Retina (tissue), 1 donor: ENCODE measurements at places on chromosomes 1 and 21.
A peak's percentile ranks its signal among the peaks of the same experiment; 100 is the strongest.

DNA sequence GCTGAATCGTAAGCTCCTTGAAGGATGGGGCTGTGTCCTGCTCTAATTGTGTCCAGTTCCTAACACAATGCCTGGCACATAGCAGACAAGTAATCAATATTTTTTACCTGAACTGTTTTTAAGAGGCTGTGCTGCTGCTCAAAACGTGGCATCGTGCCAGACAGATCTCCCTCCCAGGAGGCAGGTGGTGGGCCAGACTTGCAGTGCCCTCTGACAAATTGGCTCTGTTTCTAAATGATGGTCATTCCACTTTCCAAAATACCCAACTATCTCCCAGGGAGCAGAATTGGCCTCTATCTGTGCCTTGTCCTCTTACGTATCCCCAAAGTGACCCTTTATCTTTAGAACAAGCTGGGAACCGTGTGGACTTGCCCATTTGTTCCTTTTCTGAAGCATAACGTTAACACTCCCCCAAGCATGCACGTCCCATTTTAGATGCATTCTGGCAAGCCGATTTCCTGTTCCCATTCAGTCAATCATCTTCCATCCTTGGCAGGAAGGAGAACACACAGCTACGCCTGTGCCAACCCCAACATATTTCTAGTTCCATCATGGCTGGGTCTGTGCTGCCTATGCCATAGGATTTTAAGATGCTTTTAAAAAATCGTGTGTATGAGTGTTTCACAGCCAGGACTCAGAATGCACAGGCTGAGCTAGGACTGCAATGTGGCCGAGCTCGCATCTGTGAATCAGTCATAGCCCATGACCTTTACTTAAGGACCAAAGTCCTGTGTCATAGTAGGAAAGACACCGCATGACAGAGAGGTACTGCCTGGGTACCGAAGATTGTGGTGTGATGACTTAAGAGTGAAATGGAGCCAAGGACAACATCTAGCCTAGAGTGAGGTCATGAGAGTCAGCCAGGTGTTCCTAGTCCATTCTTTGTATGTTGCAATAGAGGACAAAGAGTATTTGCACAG, 408.6 kb downstream of the PRDM2 start:
- no peak for DNase-seq

DNA sequence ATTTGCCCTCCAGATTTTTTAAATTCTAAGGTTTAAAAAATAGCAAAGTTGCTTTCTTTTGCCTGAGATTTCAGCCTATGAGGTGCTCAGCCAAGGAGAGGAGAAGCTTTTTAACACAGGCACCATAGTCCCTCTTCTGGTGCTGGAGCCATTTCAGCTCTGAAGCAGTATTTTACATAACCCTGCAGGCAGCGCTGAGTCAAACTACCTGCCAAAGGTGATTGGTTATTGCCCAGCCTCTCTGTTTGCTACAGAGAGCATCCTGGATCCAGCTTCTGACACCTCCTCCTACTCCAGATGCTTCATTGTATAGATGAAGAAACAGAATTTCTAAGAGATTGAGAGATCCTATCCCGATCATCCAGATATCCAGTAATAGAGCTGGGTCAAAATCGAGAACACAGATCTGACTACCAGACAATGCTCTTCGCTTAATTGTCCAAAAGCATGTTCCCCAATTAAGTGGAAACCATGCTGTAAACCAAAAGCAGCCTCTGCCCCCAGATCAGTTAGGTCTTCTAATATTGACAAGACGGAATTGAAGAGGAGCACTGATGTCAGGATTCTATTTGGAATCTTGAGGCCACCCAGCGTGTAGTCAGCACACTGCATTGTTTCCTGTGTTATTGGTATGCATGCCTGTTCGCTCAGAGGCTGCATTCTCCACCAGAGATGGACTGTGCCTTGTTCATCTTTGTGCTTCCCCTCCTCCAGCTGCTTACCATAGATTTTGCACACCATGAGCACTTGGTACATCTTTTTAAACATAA, 22.1 kb downstream of the RGS8 start:
- peak; percentile 77 for DNase-seq

DNA sequence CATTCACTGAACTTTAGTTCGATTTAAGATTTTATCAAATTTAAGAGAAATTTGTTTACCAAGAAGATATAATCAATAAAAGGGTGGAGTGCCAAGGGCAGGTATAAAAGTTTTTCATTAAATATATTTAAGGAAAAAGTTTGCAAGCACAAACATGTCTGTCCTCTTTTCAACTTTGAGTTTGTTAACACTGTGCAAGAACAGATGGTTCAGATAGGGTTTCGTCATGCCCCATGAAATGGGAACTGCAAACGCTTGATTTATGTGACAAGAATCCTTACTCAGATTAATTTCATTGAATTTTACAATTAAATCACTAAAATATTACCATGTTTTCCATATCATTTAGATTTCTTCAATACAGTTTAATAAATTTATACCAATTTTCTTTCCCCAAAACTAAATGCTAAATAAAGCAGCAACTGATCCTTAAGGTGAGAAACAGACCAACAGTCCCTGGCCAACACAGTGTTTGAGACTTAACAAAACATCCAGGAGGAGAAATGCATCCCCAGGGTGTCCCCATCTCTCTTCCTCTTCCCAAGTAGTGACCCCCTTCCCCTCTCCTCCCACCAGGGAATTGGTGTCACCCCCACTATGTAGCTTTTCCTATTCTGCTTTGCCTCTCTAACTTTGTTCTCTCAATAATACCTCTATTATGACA, 292.9 kb downstream of the LTN1 start:
- no peak for DNase-seq

DNA sequence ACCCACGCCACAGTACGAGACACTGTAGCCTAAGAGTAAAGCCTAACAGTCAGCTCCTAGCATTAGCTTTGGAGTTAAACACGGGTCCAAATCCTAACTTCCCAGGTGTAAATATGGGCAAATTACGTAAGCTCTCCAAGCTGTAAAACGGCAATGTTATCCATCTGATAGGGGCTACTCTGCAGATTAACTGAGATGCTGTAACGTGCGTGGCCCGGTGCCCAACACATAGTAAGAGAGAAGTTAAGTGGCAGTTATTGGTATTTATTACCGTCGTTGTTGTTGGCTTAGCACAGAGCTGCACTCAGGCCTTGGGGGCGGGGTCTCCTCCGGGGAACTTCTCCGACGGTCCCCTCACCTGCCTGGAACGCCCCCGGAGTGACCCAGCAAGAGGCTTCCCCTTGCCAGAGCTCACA, 457 bp downstream of the TRAPPC3 start:
- DNase-seq: no peak

GRCh38 chr1:161096530-161096929, 1.6 kb upstream of the KLHDC9 start:
- DNase-seq: no peak

GRCh38 chr1:42748021-42748420, 8.0 kb upstream of the CLDN19 start:
- DNase-seq: no peak

DNA sequence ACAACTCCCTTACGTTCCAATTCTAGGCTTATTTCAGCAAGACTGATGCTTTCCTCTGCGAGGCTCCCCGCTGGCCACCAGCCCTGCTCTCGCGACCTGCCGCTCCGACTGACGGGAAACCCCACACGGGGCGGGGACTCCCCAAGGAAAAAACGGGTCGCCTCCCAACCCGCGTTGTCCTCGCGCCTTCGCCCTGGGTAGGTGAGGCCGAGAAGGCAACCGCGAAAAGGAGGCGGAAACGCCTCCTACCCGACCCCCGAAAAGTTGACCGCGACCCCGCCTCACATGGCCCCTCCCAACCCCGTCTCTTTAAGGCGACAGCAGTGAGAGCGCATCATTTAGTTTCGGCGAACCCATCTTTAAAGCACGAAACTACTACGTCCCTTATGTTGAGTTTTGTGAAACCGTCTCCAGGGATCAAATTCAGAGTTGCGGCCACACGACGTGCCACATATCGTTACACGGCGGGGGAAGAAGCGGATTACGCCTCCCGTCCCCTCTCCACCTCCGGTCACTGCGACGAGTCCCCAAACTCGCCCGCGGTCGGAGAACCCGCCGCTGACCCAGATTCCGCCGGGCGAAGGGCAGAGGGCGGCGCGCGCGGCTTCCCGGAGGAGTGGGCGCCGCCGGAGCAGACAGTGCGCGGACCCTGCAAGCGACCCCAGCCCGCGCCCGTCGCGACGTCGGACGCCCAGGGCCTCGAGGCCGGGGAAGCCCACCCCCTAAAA, 1.2 kb downstream of the ANP32E start:
- DNase-seq: peak; percentile 86

- DNase-seq: no peak
Observed at GRCh38 chr1:152160576-152160975, 1.5 kb upstream of the RPTN start.

DNA sequence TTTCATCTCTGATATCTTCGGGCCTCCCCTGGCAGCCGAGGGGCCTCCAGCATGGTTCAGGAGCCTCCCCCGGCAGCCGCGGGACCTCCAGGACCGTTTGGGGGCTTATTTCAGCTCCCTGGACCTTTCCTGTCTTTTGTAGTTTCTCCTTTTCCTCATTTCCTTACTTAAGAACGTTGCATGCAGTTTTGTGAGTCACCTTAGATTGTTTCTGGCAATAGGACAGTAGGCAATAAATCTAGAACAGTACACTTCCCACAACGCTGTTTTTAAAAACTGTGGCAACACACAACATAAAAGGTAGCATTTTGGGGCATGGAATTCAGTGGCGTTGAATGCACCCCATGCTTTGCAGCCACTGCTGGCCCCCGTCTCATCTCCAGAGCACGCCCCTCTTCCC, 24.4 kb downstream of the FAAP20 start:
- DNase-seq: no peak

- DNase-seq: no peak
Observed at GRCh38 chr1:70427976-70428375, 16.9 kb downstream of the CTH start.

GRCh38 chr1:209646558-209646957, 5.7 kb downstream of the LAMB3 start:
- DNase-seq: no peak

DNA sequence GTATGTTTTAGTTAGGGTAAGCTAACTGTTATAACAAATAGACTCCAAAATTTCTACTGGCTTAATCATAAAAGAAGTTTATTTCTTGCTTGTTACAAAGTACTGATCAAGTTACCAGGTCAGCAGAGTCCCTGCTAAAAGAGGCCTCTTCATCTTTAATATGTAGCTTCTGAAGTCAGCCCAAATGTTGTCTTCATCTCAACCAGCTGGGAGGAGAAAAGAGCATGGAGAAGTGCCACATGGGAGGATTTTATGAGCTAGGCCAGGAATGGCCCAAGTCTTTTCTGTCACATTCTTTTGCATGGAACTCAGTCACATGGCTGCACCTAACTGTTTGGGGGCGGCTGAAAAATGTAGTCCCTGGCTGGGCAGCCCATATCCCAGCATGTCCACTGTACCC, 63.2 kb upstream of the APOBEC4 start:
- DNase-seq: no peak
